ENCODE measurements at places on chromosomes 1 and 21. TPM values are rescaled to one million over a fixed set of nuclear protein-coding genes. Genes with fewer than 3 reads are reported as not detected.

HSPB7 gene
- not detected for total RNA-seq

C4BPB gene
- total RNA-seq, result 3.2 TPM

NCMAP gene
- total RNA-seq, result not detected

SLC9C2 gene
- total RNA-seq, result not detected

KISS1 gene
- total RNA-seq, result not detected

DNA sequence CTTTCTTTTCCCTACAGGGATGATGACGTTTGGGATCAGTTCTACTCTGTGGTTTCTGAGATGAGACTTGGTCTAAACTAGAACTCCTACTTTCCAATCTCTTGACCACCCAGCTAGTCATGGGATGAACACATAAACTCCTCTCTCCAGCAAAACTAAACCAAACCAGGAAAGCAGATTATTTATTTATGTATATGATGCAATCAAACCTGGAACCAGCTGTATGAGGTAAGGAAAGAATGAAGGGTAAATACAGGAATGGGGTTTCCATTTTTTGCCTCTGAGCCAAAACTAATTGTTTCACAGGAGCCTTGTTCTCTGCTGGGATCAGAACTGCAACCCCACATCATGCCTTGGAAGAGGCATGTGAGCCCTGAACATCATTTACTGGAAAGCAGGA is 3.3 kb upstream of the AGT start:
- no peak for DNase-seq

DNA sequence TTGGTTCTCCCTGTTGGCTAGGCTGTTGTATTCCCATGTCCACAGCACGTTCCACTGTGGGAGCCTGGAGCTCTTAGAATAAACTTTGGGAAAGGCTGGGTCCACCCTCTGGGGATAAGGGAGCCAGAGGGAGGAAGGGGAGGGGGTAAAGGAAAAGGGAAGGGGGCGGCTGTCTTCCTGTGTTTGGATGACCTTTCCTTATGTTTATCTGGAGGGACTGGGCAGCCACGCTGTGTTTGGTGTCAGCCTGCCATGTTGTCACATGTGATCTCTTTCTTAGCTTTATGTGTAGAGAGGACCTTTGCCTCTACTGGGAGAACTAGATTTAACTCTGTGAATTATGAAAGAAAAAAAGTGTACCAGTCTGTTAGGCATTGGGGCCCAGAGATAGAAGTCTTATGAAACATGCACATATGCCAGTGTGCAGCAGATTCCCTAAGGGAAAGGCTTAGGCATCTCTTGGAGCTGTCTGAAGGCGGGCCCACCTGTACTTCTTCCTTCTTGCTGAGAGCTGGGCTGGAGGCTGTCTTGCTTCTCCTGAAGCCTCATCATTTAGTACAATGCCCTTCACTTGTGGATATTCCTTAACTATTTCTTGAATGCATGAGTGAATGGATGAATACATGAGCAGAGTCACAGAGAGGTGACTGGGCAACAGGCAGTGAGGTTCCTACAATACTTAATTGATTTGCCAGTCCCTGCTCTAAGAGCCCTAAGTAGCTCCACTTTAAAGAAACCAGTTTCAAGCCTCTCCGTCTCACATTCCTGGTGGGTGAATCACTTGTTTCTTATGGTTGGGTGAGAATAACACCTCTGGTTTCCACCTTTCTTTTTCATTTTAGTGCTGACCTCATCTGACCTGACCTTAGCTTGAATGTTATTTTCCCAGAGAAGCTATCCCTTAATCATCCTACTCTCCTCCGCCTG is 62.5 kb upstream of the ARHGAP29 start:
- DNase-seq, result no peak

DNA sequence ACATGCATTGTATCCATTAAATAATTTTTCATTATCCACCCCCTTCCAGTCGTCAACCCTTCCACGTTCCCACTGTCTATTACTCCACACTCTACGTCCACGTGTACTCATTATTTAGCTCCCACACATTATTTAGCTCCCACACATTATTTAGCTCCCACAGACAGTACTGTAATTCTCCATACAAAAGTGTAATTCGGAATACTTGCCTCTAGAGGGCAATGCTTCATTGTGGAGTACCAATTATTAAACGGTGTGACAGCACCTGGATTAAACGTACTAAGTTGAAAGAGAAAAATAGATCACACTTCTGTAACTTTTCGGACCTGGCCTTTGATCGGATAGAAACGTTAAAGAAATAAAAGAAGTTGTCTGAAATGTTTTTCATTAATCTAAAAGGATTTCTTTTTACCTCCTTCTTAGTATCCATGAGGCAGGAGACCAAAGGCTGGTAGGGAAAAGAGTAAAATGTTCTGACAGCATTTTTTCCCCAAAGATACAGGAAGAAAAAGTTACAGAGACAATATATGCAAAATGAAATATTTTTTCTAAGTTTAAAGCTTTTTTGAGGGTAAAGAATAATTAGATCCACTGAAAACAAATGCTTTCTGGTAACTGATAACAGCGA is 99.2 kb downstream of the LHX8 start:
- DNase-seq, result no peak

DNA sequence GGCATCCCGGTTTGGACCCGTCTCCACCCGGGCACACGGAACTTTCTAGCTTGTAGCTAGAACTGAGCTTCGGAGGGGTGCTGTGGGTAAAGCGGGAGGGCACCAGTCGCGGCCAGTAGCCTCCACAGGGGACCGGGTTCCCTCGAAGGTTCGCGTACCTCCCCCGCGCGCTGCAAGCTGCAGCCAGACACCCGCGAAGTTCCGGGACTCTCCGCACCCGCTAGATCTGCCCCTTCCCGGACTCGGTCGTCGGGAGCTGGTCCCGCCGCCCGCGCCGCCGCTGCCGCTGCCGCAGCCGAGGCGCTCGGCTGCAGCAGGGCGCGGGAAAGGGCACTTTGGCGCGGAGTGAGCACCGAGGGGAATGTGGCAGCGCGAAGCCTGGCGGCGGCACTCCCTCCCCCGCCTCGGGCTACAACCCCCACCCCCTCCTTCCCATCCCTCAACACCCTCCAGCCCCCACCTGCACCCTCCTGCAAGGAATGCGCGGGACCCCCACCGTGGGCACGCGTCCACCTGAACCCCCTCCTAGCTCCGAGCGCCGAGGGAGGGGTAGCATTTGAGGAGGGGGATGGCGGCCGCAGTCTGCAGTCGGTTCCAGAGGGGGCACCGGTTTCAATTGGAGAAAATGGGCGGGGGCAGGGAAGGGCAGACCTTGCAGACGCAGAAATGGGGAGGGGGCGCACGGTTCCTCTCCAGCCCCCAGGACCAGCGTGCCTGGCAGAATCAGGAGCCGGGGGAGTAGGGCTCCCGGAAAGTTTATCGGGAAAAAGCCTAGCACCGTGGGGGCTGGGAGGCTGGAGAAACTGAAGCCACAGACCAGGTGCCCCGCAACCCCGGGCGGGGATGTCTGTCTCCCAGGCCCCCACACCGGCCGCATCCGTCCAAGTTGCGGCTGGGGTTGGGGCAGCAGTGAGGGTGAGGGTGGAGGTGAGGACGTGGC is 968 bp downstream of the CSMD2 start:
- DNase-seq, result no peak

DNA sequence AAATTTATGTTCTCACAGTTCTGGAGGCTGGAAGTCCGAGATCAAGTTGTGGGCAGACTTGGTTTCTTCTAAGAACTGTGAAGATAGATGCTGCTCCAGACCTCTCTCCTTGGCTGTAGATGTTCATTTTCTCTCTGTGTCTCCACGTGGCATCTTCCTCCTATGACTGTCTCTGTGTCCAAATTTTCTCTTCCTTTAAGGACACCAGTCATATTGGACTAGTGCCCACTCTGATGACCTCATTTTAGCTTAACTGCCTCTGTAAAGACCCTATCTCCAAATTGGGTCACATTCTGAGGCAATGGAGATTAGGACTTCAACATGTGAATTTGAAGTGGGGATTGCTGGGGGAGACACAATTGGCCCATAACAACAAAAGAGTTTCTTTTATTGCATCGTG is 125.3 kb upstream of the ETS2 start:
- DNase-seq, result no peak

- DNase-seq, result no peak
Observed at GRCh38 chr21:25960402-25960801, 210.2 kb downstream of the APP start.

- no peak for DNase-seq
Observed at GRCh38 chr1:162527314-162527713, 29.7 kb downstream of the UHMK1 start.

GRCh38 chr1:202067188-202067974 is 55.3 kb upstream of the GPR37L1 start:
- DNase-seq, result no peak

GRCh38 chr1:109891930-109892329 is 18.7 kb upstream of the CSF1 start:
- no peak for DNase-seq

- no peak for DNase-seq
Observed at GRCh38 chr1:59329412-59330053, 32.6 kb downstream of the FGGY start.

- DNase-seq, result peak; percentile 79
Observed at GRCh38 chr1:175154629-175155472, 37.7 kb downstream of the KIAA0040 start.

GRCh38 chr1:153535242-153536011 is at the start of gene S100A6:
TSS of gene S100A6 (minus strand) at chr1:153535991. CDS start at chr1:153535339, 652 bp downstream.
- peak; percentile 64 for DNase-seq

- DNase-seq, result no peak
Observed at GRCh38 chr1:161790587-161791317, 24.6 kb downstream of the ATF6 start.

- DNase-seq, result no peak
Observed at GRCh38 chr1:15354580-15354965, 55.1 kb upstream of the EFHD2 start.

GRCh38 chr1:2049225-2049717 is 940 bp upstream of the PRKCZ start:
- DNase-seq, result no peak

- DNase-seq, result peak; percentile 94
Observed at GRCh38 chr1:150234566-150235293, 1.2 kb downstream of the ANP32E start.

GRCh38 chr1:156747742-156748669 is 3.5 kb downstream of the HDGF start:
- no peak for DNase-seq

DNA sequence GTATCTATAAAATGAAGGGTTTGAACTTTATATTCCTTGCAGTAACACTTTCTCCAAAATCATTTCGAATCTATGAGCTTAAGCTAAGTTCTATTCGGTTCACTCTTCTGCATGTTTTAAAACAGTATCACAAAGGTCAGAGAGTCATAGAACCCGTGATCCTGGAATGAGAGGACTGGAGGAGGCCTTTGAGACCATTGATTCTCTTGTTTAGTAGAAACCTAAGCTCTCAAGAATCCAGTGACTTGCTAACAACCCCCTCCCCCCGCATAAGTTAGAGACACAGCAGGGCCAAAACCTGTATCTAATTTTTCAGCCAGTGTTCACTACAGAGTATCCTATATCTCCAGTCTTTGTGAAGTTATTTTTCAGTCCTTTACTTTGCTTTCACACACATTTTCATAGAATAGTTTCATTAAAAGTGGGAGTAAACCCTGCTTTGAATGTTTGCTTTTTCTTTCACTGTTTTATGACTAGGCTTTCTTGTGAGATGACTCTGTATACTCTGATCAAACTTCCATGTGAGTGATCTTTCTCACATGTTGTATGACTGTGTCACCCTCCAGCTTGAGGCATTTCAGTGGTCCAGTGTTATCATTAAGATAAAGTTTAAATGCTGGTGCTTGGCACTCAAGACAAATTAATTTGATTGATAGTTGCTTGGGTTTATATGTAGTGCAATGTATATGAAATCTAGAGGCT is 275.4 kb upstream of the SGIP1 start:
- DNase-seq, result no peak

GRCh38 chr1:147798731-147799130 is 38.3 kb upstream of the GJA5 start:
- no peak for DNase-seq

DNA sequence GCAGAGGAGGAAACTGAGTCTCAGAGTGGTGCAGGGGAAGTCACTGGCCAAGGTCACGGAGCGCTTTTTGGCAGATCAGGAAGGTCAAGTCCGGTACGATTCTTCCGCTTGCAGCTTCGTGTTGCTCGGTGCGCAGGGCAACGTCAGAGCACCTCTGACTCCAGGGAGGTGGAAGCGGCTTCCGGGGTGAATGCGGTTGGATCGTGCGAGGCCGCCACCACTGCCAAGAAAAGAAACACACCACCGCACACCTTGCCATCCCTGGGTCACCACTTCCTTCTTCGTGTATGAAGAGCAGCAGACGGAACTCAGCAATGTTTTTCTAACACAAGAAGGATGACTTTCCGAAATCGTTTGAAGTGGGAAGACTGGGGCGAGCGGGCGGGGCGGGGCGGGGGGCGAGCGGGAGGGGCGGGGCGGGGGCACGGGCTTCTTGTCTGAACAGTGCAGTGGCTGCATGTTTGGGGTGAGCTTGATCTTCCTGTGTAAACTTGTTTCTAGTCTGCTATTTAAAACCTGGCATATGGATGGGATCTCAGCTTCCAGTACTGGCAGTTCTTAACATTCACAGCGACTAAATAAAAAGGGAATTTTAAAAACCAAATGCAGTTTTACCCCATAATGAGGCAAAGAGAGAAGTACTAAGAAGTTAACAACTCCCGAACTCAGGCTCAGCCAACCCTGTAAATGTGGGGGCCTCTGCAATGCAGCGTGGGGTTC is 300.0 kb downstream of the RRAGC start:
- DNase-seq, result peak; percentile 96

Data from activated CD8-positive, alpha-beta T cell treated with anti-CD3 and anti-CD28 coated beads, Interleukin-2, amount 10 ng/mL, durations not matched to agents 7 days and 5 days (primary cell).